Fibroblast of skin of back (primary cell): ENCODE measurements at places on chromosomes 7 and 10.

GRCh38 chr7:91228327-91228726 is 35.9 kb upstream of the FZD1 start:
- DNase-seq = peak; percentile 40

DNA sequence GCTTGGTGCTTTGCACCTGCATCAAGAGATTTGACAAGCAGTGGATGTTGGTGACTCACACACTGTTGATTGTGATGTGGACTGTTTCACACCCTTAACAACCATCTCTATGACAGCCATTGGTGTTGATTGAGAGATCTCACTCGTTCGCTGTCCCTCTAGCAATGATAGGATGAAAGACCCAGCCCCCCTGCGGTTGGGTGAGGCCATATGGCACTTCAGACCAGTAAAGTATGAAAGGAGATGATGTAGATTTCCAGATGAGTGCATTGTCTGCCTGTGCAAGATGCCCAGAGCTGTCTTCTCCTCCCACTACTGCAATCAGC is 138.7 kb upstream of the PRR15 start:
- no peak for DNase-seq

- no peak for DNase-seq
Measured at GRCh38 chr10:53607691-53608090, 835.1 kb upstream of the MBL2 start.

GRCh38 chr7:30351286-30351685 is 66.9 kb downstream of the ZNRF2 start:
- no peak for DNase-seq

GRCh38 chr7:41685684-41686083 is 17.2 kb downstream of the INHBA start:
- DNase-seq = peak; percentile 82

GRCh38 chr10:11035301-11035991 is 17.8 kb downstream of the CELF2 start:
- peak; percentile 84 for DNase-seq

DNA sequence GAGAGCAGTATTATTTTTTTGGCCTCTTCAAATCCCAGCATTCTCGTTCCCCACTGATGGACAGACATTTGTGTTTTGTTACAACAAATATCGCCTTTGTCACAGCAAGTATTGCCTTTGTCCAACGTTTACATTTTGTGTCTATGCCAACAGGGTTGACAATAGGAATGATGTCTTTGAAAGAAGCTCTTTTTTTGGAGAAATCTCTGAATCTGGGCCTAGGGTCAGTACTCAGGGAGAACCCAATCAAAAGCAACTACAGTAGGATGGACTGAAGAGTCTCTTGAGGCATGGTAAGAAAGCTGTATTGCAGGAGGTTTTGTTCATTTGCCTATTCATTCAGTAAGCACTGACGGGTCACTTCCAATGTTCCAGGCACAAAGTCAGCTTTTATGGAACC is 57.7 kb upstream of the KLF14 start:
- no peak for DNase-seq

GRCh38 chr10:90644165-90644564 is 213.7 kb downstream of the HTR7 start:
- peak; percentile 39 for DNase-seq

DNA sequence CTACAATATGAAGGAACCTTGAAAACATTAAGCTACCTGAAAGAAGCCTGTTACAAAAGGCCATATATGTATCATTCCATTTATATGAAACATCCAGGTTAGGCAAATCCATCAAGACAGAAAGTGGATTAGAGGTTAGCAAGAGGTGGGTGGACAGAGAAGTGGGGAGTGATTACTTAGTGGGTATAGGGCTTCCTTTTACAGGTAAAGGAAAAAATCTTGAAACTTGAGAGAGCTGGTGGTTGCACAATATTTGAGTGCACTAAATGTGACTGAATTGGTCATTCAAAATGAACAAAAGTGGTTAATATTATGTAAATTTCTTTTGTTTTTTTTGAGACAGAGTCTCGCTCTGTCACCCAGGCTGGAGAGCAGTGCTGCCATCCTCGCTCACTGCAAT is 119.4 kb upstream of the KIF5B start:
- no peak for DNase-seq

DNA sequence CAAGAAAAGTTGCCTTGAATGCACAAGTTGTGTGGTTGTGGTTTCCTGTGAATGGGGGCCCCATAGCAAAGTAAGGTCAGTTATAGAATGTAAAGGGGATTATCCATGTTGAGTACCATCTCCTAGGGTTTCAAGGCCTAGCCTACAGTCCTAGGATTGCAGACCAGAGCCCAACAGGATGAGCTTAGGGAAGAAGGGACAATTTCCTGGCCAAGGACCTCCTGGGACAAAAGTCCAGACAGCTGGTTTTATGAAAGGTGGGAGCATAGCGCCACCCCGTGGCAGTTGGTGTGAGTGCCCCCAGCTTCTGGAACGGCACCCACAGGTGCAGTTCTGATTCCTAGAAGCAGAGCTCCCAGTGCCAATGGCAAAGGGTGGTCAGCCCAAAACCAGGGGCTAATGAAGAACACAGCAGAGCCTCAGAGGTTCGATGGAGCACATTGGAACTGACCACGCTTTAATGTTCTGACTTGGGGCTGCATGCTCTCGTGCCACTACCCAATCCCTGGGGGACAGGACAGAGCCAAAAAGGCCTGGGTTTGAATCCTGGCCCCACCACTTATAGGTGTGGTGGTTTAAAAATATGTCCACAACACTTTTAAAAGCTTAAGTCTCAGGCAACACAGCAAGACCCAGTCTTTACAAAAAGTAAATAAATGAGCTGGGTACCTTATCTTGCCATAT is 25.8 kb upstream of the TMEM120A start:
- peak; percentile 61 for DNase-seq

- DNase-seq = no peak
Measured at GRCh38 chr7:131105294-131105798, 222.3 kb upstream of the MKLN1 start.

DNA sequence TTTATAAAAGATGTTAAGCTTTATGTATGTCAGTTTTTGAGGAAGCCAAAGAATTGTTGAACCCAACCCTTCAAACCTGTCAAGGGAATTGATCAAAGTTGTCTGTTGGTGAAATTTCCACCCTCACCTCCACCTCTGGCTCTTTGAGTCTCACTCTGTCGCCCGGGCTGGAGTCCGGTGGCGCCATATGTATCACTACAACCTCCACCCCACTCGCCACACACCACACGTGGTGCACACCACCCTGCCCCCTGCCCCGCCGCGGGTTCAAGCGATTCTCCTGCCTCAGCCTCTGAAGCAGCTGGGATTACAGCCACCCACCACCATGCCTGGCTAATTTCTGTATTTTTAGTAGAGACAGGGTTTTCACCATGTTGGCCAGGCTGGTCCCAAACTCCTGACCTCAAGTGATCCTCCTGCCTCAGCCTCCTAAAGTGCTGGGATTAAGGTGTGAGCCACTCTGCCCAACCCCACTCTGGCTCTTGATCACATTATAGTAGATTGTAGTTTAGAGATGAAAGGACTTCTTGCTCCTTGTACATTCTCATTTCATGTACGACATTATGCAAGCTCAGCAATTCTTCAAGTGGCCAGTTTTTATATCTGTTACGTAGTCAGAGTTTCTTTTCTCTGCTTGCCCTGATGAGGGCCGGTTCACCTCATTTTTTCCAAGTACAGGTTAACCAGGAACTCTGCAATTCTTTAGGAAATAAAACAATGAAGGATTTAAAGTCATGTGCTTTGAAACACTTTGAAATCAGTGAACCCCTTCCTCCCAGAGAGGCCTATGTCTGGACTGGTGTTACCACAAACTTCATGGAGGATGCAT is 7.0 kb downstream of the BAMBI start:
- no peak for DNase-seq

DNA sequence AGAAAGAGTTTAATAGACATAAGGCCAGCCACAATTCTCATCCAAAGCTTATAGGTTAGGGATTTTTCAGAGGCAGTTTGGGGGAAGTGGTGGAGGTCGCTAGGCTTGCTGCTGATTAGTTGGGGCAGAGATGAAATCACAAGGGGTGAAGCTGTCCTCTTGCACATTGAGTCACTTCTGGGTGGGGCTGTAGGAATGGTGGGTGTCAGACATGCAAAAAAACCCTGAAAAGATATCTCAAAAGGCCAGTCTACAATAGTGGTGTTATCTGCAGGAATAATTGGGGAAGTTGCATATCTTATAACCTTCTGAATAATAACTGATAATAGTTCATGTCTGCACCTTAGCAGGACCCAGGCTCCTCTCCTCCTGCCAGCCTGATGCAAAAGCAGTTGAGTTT is 2.1 kb downstream of the FAM24B start:
- no peak for DNase-seq

DNA sequence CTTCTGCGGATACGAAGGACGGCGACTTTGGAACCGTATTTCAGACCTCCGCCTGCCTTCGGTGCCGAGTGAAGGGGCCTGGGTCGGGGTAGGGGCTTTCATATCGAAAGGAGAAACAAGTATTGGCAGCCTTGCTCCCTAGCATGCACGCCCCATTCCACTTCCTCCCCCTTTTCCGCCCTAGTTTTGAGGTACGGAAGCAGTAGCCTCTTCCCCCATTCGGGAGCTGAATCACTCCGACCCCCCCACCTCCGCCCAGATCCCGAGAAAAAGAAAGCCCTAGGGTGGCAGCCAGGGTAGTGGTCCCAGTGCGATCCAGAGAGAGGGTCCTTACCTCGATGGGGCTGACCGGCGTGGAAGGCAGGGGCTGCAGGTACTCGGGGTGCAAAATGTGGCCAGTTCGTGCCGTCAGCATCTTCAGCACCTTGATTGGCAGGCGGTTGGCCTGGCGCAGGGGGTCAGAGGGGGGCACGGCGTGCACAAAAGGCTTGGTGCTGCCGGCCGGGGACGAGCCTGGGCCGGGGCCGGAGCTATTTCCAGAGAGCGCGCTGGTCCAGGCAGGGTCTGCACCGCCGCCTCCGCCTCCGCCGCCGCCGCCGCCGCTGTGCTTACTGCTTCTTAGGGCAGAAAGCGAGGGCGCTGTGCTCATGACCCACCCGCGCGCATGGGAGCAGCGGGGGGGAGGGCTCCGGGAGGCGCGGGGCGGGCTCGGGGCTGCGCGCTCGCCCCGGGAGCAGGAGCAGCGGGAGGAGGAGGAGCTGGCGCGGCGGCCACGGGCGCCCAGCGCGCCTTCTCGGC is 594 bp downstream of the ZNF503 start:
- peak; percentile 76 for DNase-seq

DNA sequence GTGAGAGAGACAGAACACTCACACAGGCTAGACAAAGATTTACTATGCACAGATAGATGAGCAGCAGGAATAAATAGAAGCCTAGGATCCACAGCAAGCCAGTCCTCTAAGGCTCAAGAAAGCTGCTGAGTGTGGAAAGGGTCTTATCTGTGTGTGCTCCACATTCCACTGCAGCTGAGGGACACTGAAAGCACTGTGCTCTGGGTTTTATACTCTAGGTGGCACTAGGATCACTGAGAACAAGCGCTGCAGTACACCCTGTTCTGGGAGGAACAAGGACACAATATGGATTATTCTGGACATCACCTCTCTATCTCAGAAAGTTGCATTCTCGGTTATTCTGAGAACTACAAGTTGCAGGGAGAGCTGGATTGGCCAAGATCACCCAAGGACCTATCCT is 4.9 kb upstream of the KLHL7 start:
- DNase-seq = no peak

DNA sequence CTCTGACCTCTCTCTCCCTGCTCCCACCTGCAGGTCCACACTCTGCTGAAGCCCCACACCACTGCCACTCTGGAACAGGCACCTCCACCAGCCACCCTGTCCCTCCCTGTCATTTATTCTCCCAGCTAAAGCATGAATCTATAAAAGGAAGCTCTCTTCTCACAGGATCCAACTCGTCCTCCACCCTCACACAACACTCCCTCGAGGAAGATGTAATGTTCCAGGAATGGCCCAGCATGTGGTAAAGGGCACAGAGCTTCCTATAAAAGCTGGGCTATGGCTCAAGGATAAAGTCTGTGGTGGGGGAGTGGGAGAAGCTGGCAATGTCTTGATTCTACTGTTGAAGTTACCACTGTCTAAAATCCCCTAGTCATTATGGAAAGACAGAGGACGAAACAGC is 67.4 kb downstream of the ERCC6 start:
- DNase-seq = no peak

- no peak for DNase-seq
Measured at GRCh38 chr10:8006274-8006999, 48.1 kb upstream of the GATA3 start.

GRCh38 chr7:83575436-83575835 is 73.5 kb downstream of the SEMA3E start:
- DNase-seq = no peak

DNA sequence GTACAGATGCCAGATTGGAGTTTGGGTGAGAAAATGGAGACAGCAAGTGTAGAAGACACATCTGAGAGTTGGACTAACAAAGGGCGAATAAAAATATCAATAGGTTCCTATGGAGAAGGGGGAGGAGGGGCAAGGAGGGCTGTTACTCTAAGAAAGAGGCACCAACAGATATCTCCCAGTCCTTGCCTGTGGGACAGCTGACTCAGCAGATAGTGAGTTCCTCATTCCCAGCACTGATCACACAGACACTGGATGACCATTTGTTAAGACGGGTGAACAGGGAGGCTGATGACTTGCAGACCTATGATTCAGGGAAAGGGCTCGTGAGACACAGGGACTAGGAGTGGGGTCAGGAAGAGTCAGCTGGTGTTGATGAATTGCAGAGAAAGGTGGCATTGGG is 5.7 kb upstream of the PRR15 start:
- DNase-seq = peak; percentile 15

DNA sequence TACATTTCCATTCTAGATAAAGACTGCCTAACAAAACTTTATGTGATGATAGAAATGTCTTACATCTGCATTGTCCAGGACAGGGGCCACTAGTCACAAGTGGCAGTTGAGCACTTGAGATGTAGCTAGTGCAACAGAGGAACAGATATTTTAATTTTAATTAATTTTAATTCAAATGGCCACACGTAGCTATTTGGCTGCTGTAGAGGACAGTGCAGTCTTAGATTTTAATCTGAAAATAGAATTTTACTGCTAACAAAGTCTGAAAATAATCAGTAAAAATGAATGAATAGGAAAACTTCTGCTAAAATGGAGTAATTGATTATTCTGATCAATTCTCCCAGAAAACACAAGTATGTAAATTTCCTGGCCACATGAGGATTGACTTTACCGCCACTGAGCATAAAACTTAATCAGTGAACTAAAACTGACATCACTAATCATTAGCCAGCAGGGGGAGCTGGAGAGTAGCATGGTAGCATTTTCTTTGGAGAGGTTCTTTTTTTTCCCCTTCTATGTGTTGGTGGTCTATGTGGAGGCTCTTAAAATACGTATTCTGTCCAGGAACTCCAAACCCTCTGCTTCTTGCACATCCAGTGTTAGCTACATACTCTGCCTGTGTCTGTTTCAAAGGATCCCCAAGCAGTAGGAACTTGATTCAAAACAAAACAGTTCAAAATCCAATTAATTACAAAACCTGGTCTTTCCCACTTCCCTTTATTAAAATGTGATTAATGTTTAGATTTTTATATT is 52.1 kb downstream of the TSPAN12 start:
- peak; percentile 81 for DNase-seq

- DNase-seq = no peak
Measured at GRCh38 chr7:44077061-44077460, 5.3 kb downstream of the POLM start.

DNA sequence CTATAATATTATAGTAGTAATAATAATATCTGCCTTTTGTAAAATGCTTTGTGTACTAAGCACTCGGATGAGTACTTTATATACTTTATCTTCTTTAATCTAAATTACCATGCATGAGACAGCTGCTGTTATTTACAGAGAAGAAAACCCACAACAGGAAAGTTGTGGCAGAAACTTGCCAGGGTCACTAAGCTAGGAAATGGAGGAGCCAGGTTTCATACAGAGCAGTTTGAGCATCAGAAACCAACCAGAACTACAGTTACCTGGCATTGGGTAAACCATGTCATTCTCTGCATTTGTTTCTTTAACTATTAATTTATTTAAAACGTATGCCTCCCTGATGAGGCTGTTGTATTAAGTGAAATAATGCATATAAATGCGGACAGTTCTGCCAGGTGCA is 129.9 kb downstream of the CSTF2T start:
- no peak for DNase-seq
